Ovary (tissue), 10 donors: ENCODE measurements at places on chromosomes 11 and 22.
A peak's percentile ranks its signal among the peaks of the same experiment; 100 is the strongest.

- DNase-seq = no peak
- no peaks in the 10 kb centered on the region for H3K27me3 ChIP-seq
- H3K36me3 ChIP-seq = no peaks in the 10 kb centered on the region
- H3K4me1 ChIP-seq = no peaks in the 10 kb centered on the region
- H3K4me3 ChIP-seq = no peak overlapping the region
- no peak overlapping the region for H3K27ac ChIP-seq
These were observed 23.2 kb upstream of the NRGN start for GRCh38 chr11:124716591-124716990.

DNA sequence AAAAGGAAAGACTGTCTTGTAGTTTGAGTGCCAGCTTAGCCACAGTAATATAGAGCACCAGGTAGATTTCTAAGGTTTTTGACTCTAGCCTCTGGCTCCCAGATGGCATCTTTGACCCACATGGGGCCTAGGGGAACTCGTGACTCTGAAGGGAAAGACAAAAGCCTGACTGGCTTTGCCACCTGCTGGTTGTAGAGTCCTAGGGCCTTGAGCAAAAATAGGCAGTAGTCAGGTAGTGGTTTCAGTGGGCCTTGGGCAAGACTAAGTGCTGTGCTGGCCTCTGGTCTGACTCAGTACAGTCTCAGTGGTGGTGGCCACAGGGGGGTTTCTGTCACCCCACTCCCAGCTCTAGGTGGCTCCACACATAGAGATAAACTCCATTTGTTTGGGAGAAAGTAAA, 349.4 kb downstream of the FAM181B start:
- H3K4me3 ChIP-seq = no peak overlapping the region
- no peaks in the 10 kb centered on the region for H3K27me3 ChIP-seq
- H3K4me1 ChIP-seq = no peaks in the 10 kb centered on the region

- no peak overlapping the region for H3K27ac ChIP-seq
- H3K4me3 ChIP-seq = no peak overlapping the region
- H3K4me1 ChIP-seq = no peaks in the 10 kb centered on the region
- peak; percentile 16 for DNase-seq
- H3K36me3 ChIP-seq = no peaks in the 10 kb centered on the region
These were observed 15.0 kb upstream of the SLC39A13 start for GRCh38 chr11:47393163-47394049.

DNA sequence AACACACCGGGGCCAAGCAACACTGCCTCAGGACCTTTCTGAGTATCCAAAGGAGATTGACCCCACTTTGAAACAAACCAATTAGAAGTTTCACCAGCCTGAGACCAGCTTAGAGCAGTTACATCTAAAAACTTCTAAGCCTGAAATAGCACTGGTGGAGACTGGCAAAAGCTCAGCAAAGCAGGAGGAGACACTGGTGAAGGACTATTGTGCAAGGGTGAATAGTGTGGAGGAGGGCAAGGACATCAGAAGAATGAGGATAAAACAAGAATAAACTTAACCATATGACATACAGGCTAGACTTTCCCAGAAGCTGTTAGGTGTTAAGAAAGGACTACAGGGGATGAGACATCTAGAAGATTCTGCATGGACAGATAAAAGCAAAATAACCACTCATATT, 152.4 kb downstream of the FCHSD2 start:
- H3K27me3 ChIP-seq = no peaks in the 10 kb centered on the region
- no peaks in the 10 kb centered on the region for H3K36me3 ChIP-seq
- DNase-seq = no peak
- no peak overlapping the region for H3K4me3 ChIP-seq

- H3K36me3 ChIP-seq = no peaks in the 10 kb centered on the region
- no peak for DNase-seq
- no peak overlapping the region for H3K4me3 ChIP-seq
- no peaks in the 10 kb centered on the region for H3K27me3 ChIP-seq
- H3K4me1 ChIP-seq = no peaks in the 10 kb centered on the region
- H3K27ac ChIP-seq = no peak overlapping the region
These were observed 18.7 kb downstream of the RNF121 start for GRCh38 chr11:71947498-71947897.
